ENCODE measurements at places on chromosomes 3 and 15. TPM values are rescaled to one million over a fixed set of nuclear protein-coding genes. Genes with fewer than 3 reads are reported as not detected.

The RAD51 gene
- total RNA-seq, result 1.8 TPM

The RPL4 gene
- total RNA-seq, result 3,002 TPM

The FAM107A gene
- total RNA-seq, result not detected

The RBP2 gene
- not detected for total RNA-seq

The DGKG gene
- total RNA-seq, result 2.5 TPM

The SLC22A14 gene
- total RNA-seq, result 0.29 TPM

The TUSC7 gene
- not detected for total RNA-seq

The C2CD4A gene
- under 0.01 TPM for total RNA-seq

The TMEM212 gene
- total RNA-seq, result not detected

The PPP4R2 gene
- total RNA-seq, result 84.3 TPM
